ENCODE measurements at places on chromosomes 5 and 9.

- no peak for DNase-seq
These were observed 358.1 kb downstream of the CDK5RAP2 start for GRCh38 chr9:120221844-120222243.

GRCh38 chr5:149803641-149804468 is 73.7 kb downstream of the PPARGC1B start:
- no peak for DNase-seq

DNA sequence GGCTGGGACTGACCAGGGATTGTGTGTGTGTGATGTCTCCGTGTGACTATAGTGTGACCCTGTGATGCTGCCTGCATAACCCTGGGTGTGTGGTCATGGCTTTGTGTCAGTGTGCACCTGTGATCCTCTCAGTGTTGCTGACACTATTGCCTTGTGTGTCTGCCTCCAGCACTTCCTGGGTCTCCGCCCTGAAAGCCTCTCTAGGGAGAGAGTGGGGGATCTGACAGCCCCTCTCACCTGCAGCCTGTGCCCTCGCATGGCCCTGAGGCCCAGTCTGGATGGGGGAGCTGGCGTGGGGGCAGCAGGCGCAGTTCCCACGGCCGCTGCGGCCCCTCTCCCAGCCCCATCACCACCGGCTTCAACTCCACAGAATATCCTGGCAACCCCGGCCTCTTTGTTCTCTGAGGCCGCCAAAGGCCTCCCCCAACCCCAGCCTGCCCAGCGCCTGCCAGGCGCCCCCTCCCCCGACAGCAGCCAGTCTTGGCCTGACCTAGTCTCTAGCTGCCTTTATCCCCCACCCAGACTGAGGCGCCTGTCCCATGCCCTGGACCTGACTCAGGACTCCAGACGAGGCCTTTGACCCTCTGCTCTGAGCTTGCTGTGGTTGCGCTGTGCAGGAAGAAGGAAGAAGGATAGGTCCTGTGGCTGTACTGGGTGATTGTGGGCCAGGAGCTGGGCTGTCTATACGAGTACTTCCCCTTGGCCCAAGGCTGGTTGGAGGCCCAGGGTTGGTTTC is 38.7 kb downstream of the CXXC5 start:
- no peak for DNase-seq

GRCh38 chr5:166045961-166046360 is 2245.5 kb upstream of the WWC1 start:
- no peak for DNase-seq

DNA sequence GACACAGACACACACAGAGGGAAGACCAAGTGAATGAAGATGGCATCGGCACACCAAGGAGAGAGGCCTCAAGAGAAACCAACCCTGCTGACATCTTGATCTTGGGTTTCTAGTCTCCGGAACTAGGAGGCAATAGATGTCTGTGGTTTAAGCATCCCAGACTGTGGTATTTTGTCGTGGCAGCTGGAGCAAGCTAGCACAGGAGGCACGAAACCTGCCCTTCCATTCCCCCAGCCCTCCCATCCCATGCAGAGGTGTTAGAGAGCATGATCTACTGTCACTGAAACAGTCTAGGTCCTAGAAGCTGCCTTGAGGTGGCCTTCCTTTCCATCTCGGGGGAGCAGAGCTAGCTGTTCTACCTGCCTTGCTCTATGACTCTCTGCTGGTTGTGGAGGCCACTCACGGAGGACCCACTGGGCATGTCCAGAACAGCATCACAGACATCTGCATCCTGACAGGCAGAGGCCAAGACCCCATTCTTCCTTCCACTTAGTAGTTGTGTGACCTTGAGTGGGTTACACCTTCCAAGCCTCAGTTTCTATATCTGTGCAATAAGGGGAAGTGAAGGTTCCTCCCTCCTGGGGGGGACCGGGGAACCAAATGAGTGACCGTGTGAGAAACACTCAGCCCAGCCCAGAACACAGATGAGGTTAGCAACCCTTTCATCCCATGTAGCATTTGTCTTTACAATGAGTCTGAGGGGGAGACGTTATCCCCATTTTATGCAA is 134.3 kb upstream of the BOD1 start:
- no peak for DNase-seq

GRCh38 chr9:35948901-35949318 is 9.0 kb downstream of the OR2S2 start:
- no peak for DNase-seq

GRCh38 chr5:98902733-98903132 is 26.1 kb downstream of the CHD1 start:
- DNase-seq: no peak

GRCh38 chr5:109805472-109805871 is 115.7 kb downstream of the MAN2A1 start:
- DNase-seq: no peak

DNA sequence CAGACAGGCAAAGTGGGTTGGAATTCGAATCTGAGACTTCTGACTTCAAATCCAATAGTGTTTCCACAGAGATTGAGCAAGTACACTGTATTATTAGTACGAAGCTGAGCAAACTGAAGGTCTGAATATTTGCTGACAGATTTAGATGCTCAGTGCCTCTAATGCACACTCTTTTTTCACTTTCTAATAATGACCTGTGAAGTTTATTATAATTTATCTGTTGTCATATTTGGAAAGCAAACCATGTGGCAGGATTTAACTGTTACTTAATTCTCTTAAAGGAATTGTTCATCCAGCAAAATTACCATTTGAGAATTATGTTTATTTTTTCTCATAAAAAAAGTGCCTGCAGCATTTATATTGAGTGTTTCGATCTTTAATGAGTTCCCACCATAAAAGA is 277.3 kb downstream of the DMRT2 start:
- no peak for DNase-seq

DNA sequence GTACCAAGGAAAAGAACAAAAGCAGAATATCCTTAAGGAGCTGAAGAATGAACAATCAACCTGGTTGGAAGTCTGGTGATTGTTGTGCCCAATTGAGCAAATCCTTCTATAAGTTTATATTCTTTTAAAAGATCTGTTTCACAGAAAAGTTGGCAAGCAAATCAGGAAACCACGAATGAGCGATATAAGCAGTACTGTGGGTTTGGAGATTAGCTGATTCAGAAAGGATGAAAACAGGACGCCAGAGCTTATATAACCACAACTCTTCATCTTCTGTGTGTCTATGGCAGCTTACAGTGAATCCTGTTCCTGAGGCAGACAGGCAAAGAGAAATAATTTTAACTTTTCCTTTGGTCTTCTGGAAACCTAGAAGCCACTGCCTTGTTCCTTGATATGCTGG is 61.7 kb downstream of the SLC38A9 start:
- no peak for DNase-seq

GRCh38 chr9:104868687-104869404 is 59.1 kb downstream of the ABCA1 start:
- DNase-seq: no peak

- no peak for DNase-seq
These were observed 26.3 kb downstream of the ADAM19 start for GRCh38 chr5:157549283-157549629.

- no peak for DNase-seq
These were observed 6.4 kb upstream of the ZFR start for GRCh38 chr5:32450952-32451351.

GRCh38 chr9:87359264-87359663 is 138.4 kb upstream of the DAPK1 start:
- no peak for DNase-seq
